Stimulated activated naive CD4-positive, alpha-beta T cell treated with Interleukin-2 at 50 U/mL for 16 hours (primary cell): ENCODE measurements at places on chromosomes 2 and 18.
A peak's percentile ranks its signal among the peaks of the same experiment; 100 is the strongest.

DNA sequence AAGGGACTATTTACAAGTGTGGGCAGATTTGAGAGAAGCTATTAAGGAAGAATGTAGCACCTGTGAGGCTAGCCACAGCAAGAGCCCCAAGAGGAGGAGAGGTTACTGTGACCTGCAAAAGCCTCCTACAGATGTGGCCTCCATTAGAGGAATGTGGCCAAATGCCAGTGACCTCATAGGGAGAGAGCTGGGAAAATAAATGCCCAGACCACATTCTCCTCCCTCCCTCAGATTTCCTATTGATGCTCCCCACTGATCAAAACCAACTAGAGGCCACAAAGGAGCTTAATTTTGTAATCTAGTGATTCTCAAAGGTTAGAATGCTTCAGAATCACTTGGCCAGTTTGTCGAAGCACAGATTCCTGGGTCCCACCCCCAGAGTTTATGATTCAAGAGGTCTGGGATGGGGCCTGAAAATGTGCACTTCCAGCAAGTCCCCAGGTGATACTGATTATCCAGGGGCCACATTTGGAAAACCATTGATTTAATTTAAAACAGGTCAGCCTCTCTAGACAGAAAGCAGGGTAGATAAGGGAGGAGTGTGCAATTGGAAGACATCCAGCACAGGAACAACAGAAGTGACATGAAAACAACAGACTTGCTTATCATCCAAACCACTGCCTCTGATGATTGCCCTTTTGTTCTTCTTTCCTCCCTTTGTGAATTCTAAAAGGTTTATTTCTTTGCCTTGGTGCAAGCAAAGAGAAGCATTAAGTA lies 61.2 kb upstream of the RBBP8 start:
- no peak for DNase-seq

DNA sequence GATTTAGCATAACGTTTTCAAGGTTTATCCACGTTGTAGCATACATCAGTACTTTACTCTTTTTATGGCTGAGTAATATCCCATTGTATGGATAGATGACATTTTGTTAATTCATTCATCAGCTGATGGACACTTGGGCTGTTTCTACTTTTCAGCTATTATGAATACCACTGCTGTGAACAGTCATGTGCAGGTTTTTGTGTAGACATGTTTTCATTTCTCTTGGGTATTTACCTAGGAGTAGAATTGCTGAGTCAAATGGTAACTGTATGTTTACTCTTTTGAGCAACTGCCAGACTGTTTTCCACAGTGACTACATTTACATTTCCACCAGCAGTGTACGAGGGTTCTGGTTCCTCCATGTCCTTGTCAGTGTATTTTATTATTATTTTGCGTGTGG lies 33.9 kb downstream of the COX7A2L start:
- DNase-seq = no peak

- DNase-seq = no peak
Observed at GRCh38 chr2:142992840-142993239, 115.4 kb downstream of the KYNU start.

- no peak for DNase-seq
Observed at GRCh38 chr18:76528477-76529432, 33.7 kb upstream of the ZNF516 start.

GRCh38 chr2:67667054-67667908 lies 270.1 kb downstream of the ETAA1 start:
- DNase-seq = no peak

GRCh38 chr2:115580784-115581183 lies 1138.3 kb downstream of the DPP10 start:
- no peak for DNase-seq

- DNase-seq = no peak
Observed at GRCh38 chr18:27860701-27861107, 316.2 kb downstream of the CDH2 start.

DNA sequence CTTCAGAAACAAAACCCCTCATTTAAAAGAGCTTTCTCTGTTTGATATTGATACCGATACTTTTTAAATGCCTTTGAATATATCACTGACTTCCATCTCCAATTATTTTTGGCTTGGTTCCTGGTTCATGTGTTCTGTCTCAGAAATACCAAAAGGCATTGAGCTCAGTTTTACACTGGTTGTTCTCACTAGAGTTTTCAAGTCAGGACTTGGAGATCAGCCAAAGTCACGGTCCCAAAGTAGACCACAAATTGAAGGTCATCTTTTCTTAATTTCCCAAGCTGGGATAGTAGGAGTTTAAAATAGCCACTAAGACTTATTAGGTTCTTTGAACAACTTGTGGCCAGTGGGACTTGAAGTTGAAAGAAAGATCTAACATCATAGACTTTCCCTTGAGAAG lies 24.2 kb downstream of the DHRS9 start:
- DNase-seq = no peak

- no peak for DNase-seq
Observed at GRCh38 chr2:218389333-218390150, 7.5 kb downstream of the SLC11A1 start.

- DNase-seq = no peak
Observed at GRCh38 chr2:105090091-105090490, 52.2 kb downstream of the MRPS9 start.

DNA sequence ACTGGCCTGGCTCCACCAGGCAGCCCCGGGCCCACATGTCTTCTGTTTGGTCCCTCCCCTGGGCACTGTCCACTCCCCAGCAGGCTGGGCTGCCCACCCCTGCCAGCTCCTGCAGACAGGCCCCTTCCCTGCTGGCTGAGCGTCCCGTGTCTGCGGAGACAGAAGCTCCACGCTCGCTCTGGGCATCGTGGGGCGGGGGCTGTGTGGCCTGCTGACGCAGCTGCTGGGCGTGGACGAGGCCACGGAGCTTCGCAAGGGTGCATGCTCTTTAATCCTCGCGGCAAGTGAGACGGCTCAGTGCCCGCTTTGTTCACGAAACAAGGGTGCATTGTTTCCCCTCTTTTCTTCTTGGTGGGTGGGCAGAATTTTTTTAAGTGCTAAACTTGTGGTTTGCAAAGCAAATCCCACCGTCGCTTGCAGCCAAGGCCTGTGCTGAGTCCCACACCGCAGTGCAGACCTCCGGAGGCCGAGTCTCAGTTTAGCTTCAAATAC lies 132.8 kb upstream of the CTDP1 start:
- DNase-seq = no peak

- no peak for DNase-seq
Observed at GRCh38 chr2:216842636-216843035, 17.2 kb downstream of the TNP1 start.

DNA sequence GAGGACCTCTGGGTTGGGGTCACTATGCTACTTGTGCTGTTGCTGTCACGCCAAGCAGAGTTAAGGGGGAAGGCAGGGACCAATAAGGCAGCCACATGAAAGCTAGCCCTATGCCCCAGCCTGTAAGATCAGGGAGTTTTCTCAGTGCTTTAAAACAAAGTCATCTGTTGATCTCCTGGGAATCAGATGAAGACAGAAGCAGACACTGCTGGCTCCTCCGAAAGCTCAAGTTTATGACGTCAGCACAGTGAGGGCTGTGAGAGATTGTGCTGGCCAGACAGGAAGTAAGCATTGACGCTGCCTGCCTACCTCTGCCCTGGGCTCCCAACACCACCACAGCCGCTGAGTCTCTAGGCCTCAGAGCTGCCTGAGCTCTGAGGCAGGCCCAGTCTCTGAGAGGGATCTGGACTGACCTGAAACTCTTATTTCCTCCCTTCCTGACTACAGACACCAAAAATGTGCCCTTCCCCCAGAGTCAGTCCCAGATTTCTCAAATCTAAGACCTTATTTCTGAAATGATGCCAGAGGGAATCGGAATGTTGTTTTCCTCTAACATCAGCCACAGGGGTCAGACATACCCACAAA lies 118.1 kb upstream of the EPAS1 start:
- DNase-seq = peak; percentile 18

DNA sequence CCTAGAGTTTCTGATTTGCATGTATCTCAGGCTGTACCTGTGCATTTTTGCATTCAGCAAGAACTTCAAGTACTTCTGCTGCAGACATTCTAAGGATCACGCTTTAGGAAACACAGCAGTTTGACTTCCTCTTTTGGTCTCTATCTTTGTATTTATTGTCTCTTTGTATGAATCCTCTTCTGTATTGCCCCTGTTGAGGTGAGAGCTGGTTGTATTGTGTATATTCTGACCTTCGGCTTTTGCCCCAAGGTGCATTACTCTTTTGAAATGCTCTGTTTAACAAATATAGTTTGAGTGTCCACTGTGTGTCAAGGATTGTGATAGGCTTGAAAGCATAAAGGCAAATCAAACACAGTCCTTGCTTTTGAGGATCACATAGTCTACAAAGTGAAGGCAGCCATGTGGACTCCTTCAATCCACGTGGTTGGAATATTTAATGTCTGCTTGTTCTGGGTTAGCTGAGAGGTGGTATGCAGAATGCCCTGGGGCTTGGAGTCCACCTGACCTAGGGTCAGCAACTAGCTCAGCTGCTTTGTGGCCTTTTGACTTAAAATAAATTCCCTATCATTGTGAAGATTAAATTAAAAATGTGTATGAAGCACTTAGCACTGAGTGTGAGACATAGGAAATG lies 108.1 kb downstream of the LYPD6 start:
- DNase-seq = no peak
